Cardiac septum (tissue), 1 donor: ENCODE measurements at places on chromosomes 13 and 19.

- no peak for DNase-seq
Measured at GRCh38 chr19:55525289-55526101, 11.4 kb downstream of the SBK2 start.

DNA sequence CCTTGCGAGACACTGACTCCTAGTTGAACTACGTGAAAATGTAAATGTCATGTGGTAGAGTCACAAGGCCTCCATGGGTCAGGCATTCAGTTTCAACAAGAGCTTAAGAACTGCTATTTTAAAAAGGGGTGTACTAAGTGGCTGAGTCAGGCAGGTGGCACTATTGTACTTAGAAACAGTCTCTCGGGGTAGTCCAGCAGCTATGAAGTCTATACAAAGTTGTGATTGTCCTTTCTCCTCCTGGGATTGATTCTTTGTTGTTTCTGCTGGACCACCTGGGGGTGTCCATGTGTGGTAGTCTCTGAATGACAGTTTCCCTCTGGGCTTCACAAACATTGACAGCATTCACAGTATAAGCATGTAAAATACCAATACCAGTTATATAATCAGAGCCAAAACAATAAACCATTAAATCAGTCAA lies 33.0 kb downstream of the UGGT2 start:
- DNase-seq = no peak

DNA sequence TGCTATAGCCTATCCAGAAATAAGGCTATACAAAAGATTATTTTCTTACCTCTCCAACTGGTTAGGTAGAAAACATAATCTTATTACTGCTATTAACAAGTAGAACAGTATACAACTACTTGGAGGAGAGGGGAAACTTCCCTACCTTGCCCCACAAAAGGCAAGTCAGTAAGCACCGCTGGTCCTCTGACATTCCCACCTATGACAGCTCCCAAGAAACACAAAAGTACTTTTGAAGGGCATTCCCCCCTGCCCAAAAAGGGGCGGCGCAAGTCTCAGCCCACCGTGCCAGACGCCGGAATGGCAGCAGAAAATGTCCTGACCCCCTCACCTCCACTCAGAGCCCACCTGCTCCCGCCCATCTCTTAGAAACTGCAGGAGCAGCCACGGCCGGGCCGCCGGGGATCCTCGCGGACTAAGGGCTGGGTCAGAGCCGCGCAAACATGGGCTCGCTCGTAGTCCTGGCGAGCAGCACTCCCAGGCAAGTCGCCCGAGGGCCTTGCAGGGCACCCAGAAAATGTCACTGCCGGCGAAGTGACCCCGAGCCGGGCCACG lies 437 bp downstream of the SUCLA2 start:
- DNase-seq = peak; percentile 77

DNA sequence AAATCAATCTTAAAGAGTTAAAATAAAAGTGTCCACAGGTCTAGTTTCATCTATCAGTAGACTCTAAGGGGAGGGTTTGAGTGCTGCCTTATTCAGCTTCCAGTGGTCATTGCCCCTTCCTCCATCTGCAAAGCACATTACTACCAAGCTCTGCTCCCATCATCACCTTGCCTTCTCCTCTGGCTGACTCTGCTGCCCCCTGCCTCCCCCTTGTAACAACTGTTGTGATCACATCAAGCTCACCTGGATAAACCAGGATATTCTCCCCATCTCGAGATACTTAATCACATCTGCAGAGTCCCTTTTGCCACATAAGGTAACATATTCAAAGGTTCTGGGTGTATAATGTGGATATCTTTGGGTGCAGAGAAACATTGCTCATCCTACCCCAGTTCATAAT lies 43.3 kb upstream of the GPC6 start:
- no peak for DNase-seq

GRCh38 chr19:38788478-38789243 lies at the start of gene LGALS7B:
Gene LGALS7B (plus strand): TSS chr19:38789200. CDS start chr19:38789227, 27 bp downstream.
- no peak for DNase-seq
